Smooth muscle cell of the umbilical artery (primary cell): ENCODE measurements at places on chromosomes 11 and 22. TPM values are rescaled to one million over a fixed set of nuclear protein-coding genes. Genes with fewer than 3 reads are reported as not detected.

MIAT gene
- total RNA-seq: 1.0 and 1.2 TPM in 2 replicates

CASP5 gene
- total RNA-seq: not detected in 2 replicates

PTGDR2 gene
- under 0.01 and 0.05 TPM in 2 replicates for total RNA-seq

APOBEC3C gene
- 7.7 and 22.3 TPM in 2 replicates for total RNA-seq

OR51B2 gene
- total RNA-seq: not detected in 2 replicates

GRIK4 gene
- total RNA-seq: under 0.01 and 0.05 TPM in 2 replicates

SYT8 gene
- not detected in 2 replicates for total RNA-seq

LAYN gene
- total RNA-seq: 34.4 and 42.8 TPM in 2 replicates

BAIAP2L2 gene
- under 0.01 and 0.18 TPM in 2 replicates for total RNA-seq
